ENCODE measurements at places on chromosomes 1 and 21.

DNA sequence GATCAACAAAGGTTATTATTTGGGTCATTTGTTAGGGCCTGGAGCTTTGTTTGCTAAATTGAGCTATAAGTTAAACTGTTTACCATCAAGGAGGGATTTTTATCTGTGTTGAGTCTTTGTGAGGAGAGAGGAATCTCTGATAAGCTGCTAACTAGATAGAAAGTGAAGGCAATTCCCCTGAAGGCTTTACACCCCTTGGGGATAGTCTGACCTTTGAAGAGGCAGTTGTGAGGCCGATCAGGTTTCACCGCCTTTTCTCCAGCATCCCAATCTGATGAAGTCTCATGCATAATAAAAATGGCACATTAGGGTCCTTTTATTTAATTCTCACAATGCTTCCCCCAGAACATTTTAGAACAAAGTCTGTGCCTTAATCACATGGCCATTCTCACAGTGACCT, 21.8 kb downstream of the C1orf21 start:
- no peak for DNase-seq

DNA sequence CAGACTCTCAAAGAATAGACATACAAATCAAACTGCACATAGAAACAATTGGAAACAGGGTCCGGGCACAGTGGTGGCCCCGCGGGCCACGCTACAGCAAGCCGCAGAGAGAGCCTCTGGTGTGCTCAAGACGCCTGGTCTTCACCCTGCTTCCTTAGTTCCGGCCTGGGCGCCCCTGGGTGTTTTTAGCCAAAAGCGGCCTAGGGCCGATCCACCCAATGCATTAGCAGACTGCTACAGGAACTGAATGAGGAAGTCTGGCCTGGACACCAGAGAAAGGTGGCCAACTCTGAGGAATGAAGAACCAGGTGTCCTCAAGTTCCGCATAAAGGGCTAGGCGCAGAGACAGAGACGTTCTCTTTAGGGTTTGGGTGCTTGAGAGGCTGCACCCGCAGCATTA, 1.7 kb downstream of the PRRX1 start:
- no peak for DNase-seq

GRCh38 chr1:45545019-45545493, 5.6 kb upstream of the AKR1A1 start:
- DNase-seq, result no peak

GRCh38 chr1:40622936-40623629, 42.4 kb downstream of the RIMS3 start:
- DNase-seq, result no peak

DNA sequence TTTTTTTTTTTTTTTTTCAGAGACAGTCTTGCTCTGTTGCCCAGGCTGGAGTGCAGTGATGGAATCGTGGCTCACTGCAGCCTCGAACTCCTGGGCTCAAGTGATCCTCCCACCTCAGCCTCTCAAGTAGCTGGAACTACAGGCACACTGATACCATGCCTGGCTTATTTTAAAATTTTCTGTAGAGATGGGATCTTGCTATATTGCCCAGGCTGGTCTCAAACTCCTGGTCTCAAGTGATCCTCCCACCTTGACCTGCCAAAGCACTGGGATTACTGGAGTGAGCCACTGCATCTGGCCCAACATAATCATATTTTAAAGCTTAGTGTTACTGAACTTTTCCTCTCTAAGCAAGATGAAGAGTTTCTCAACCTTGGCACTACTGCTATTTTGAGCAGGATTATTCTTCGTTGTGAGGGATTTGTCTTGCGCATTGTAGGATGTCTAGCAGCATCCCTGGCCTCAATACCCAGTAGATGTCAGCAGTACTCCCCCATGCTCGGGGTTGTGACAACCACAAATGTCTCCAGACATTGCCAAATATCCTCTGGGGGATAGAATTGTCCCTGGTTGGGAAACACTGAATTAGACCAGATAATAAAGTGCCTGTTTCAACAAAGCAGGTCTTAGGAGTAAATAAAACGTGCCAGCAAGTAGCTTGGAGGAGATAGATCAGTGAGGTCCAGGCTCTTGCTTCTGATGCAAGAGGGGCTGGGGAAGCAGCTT, 15.1 kb upstream of the THRAP3 start:
- DNase-seq, result no peak

GRCh38 chr21:33383056-33383888, 19.9 kb upstream of the IFNGR2 start:
- DNase-seq, result peak; percentile 80

GRCh38 chr1:41728403-41729202, 190.1 kb downstream of the HIVEP3 start:
- DNase-seq, result peak; percentile 72

DNA sequence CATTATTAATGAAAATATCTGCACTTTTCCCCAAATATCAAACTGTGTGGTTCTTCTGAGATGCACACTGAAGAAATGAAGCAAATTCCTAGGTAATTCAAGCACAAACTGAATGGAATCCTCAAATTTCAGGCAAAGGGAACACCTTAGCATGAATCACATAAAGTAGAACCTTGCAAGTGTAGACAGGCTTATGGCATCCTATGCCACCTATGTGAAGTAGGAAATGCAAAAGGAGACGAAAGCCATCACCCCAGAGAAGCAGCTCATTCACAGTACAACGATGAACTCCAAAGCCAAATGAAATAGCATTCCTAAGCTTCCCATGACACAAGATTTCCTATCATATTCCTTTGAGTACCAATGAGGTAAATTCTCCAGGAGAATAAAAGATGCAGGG, 461.2 kb upstream of the RUNX1 start:
- DNase-seq, result no peak

DNA sequence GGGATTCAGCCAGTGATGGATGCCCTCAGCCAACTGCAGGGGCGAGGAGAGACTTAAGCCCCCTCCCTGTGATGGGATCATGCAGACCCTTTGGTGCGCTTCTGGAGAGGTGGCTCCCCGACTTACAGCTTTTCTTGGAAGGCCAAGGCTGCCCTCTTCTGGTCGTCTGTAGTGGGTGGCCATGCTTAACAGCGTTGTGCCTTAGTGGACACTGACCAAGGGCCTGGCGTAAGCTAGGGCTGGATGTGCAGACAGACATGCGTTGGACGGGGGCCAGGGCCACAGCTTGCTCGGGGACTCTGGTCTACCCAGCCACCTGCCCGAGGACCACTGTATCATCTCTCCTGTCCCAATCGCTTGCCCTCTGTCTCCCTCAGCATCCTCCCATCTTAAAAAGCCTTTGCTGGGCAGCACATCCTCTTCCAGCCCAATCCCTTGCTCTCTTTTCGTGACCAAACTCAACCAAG, 5.5 kb downstream of the AZIN2 start:
- DNase-seq, result peak; percentile 50

GRCh38 chr21:45643021-45643980, at the start of gene PCBP3:
PCBP3 (plus strand) TSS chr21:45643725; CDS start chr21:45850086, 206,361 bp downstream.
- peak; percentile 91 for DNase-seq

DNA sequence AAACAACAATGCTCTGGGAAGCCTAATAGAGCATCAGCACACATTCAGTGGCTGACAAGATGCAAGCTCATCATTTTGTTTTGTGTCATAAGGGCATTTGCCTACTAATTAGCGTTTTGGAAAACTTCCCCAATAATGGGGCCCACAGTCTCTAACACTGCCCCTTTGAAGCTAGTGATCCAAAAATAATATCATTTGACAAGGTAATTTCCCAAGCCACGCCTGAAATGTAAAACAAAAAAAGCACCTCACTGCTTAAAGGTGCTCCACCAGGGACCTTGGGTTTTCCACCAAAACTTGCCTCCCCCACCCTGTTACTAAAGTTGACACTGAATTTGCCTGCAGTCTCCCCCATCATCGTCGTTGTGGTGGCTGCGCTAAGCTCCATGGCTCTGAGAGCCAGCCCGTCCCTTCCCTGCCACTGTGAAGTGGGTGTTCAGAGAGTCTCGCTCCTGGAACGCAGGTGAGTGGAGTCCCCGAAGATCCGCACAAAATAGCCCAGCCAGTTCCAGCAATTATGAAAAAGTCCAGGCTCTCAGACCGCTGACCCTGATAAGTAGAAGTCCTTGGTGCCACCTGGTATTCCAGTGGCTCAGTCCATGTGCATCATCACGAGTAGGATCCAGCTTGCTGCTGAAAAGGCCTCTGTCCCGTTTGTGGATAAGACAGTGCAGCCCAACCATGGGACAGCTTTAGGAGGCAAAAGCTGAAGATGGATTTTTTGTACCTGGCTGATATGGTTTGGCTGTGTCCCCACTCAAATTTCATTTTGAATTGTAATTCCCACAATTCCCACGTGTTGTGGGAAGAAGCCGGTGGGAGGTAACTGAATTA, 52.2 kb downstream of the RAB3GAP2 start:
- no peak for DNase-seq

DNA sequence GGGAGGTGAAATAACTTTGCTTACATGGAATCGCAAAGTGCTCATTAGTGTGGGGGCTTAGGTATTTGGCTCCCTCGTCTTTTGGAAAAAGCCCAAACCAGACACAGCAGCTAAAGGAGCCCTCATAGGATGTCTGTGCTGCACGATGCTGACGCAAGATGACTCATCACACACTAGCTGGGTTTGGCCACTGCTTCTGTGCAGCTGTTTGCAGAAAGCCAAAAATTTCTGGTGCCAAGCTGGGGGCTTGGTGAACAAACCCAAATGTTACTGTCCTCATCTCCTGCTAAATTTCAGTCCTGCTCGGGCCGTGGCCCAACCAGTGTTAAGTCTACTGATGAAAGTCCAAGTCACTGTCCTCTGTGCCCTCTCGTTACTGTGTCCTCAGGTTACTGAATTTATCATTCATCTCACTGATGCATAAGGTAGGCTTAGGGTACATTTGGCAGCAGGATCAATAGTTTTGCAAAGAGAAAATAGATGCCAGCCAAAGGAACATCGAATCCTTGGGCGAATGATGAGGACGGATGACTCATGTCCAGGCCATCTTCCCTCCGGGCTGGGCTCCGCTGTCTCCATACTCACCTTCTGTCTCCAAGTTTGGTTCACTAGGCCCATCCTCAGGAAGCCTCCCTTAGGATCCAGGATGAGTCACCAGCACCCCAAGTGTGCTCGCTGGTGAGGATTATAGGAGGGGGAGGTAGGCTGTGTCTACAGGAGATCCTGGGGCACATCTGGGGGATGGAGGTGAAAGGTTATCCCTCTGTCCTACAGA, 177.7 kb downstream of the ADSS2 start:
- no peak for DNase-seq

DNA sequence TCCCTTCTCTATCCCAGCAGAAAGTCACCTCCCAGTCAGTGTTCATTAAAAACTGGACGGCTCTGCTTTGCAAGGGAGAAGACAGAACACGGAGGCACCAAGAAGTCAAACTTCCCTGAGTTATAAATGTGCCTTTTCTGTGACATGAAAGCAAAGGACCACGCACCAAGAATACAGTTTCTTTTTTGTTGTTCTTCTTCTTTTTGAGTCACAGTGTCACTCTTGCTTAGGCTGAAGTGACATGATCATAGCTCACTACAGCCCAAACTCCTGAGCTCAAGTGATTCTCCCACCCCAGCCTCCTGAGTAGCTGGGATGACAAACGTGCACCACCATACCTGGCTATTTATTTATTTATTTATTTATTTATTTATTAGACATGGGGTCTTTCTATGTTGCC, 22.7 kb downstream of the GLUL start:
- DNase-seq, result no peak

DNA sequence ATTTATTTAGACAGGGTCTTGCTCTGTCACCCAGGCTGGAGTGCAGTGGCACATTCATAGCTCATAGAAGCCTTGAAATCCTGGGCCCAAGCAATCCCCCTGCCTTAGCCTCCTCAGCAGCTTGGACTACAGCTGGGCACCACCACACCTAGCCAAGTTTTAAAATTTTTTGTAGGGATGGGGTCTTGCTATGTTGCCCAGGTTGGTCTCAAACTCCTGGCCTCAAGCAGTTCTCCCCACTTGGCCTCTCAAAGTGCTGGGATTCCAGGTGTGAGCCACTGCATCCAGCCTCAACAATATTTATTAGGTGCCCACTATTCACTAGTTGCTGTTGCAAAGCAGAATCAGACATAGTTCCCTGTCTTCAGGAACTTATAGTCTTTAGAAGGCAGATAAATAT, 14.1 kb upstream of the GPX7 start:
- no peak for DNase-seq

DNA sequence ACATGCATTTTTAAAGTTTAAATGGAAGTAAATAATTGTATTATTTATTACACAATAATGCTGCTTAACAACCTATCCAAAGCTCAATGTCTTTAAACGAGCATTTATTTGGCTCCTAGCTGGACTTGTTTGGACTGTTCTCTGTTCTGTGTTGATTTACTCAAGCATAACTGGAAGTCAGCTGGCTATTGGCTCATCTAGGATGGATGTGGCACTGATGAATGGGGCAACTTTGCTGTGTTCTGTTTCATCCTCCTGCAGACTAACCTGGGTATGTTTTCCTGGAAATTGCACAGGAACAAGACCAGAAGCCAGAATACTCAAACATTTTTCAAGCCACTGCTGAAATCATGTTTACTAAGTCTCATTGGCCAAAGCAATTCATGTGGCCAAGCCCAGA, 70.8 kb upstream of the HSD17B7 start:
- no peak for DNase-seq

DNA sequence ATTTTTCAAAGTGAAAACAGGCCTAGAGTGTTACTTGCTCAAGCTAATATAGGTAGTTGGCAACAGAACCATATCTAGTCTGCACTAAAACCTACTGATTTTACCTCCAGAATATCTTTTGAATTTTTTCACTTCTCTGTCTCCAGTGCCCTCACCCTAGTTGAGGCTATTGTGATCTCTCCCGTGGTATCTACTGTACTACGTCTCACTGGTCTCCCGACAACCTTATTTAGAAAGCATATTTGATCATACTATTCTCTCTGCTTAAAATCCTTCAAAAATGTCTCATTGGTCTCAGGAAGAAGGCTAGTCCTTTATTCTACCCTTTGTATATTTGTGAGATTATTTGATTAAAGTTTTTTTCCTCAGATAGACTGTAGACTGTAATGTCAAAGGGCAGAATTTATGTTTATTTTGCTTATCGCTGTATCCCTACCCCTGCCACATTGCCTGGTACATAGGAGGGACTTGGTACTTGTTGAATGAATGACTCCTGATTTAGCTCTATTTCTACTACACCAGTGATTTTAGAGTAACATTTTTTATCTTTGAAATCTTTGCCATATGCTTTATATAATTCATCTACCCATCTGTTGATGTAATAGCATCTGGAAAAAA, 135.5 kb upstream of the KIAA1614 start:
- DNase-seq, result no peak

- no peak for DNase-seq
Measured at GRCh38 chr1:239123260-239123659, 263.1 kb upstream of the CHRM3 start.

GRCh38 chr1:193754732-193755427, 568.5 kb upstream of the B3GALT2 start:
- DNase-seq, result no peak
